NCI-H1092 treated with DMSO at 0.1 percent for 48 hours (cell line): ENCODE measurements at places on chromosomes 4 and X.
A peak's percentile ranks its signal among the peaks of the same experiment; 100 is the strongest.

DNA sequence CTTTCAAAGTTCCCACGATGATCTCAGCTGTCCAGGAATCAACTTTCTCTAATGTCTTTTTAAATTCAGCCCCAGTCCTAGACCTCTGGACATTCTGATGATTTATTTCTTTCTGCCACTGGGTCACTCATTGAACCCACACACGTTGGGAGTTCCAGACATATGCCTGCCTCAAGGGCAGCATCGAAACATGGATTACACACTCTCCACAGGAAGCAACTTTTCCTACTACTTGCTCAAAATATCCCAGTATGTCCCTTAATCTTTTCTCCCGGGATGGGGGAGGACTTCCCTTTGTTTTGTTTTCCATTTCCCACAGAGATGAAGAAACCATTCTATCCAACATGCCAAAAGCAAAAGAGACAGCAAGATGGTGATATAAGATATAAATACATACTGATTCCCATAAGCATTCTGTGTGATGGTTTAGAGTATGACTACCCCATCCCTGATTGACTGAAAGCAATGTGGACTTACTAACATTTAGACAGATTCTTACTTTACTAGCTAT is 79.8 kb upstream of the PPARGC1A start:
- no peak for DNase-seq

DNA sequence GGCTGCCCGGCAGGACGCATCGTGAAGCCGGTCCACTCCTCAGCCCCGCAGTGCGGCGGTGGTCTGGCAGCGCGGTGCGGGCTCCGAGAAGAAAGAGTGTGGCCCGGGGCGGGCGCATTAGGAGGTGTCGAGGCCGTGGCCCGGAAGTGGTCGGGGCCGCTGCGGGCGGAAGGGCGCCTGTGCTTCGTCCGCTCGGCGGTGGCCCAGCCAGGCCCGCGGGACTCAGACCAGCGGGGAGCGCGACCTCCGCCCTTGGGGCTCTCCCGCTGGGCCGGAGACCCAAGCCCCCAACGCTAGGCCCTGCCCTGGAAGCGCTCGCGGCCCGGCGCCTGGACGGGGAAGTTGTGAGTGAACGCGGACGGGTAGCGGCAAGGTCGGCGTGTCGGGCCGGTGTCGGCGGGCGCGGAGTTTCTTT is 60.0 kb downstream of the HS3ST1 start:
- no peak for DNase-seq

GRCh38 chrX:40411340-40412111 is 169.2 kb upstream of the ATP6AP2 start:
- no peak for DNase-seq

DNA sequence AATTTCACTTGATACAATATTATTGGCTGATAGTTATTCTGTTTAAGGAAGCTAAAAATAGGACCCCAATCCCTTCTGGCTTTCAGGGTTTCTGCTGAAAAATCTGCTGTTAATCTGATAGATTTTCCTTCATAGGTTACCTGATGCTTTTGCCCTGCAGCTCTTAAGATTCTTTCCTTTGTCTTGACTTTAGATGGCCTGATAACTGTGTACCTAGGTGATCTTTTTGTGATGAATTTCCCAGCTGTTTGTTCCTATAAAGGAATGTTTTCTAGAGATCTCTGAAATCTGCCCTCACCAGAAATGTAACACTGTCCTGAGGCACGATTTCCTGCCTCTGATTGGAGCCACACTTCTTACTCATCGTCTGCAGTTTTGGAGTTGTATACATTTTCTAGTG is 69.4 kb upstream of the PRDM5 start:
- DNase-seq, result no peak

DNA sequence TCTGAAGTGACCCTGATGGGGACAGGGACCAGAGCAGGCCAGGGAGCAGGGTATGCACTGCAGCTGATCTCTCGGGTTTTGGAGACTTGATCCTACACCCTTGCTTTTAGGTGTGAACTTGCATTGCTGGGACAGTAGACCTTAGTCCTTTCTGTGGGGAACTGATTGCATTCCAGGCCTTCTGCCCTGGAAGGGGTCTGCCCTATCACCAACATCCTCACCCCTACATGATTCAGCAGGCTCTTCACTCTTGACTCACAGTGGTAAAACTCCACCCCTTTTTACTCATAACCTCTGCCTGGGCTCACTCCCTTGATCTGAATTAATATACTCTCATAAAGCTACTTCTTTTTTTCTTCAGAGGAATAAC is 6.6 kb upstream of the DDX60L start:
- no peak for DNase-seq

- peak; percentile 97 for DNase-seq
Observed at GRCh38 chr4:57443787-57444186, 333.6 kb upstream of the IGFBP7 start.

DNA sequence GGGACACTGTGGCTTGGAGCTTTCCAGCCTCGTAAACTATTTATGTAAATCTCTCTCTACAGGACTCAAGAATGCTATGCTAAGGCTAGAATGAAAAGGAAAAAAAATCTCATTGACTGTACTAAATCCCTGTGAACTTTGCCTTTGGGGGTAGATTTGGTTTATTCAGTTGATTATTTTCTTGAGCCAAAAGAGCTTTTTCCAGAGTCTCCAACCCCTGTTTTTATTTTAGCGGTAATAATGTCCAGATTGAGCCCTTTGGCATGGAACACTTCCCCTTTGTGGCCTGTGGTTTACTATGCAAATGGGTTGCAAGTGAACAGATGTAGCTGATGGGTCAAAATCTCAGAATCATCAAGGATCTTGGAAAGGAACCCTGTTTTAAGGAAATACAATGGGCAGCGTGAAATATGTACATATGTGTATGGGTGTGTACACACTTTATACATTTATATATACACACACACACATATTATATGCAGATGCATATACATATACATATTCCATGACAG is 72.9 kb downstream of the FAM9B start:
- DNase-seq, result no peak
